Nephron progenitor cell (in vitro differentiated cells): ENCODE measurements at places on chromosomes 12 and 14.
A peak's percentile ranks its signal among the peaks of the same experiment; 100 is the strongest.

DNA sequence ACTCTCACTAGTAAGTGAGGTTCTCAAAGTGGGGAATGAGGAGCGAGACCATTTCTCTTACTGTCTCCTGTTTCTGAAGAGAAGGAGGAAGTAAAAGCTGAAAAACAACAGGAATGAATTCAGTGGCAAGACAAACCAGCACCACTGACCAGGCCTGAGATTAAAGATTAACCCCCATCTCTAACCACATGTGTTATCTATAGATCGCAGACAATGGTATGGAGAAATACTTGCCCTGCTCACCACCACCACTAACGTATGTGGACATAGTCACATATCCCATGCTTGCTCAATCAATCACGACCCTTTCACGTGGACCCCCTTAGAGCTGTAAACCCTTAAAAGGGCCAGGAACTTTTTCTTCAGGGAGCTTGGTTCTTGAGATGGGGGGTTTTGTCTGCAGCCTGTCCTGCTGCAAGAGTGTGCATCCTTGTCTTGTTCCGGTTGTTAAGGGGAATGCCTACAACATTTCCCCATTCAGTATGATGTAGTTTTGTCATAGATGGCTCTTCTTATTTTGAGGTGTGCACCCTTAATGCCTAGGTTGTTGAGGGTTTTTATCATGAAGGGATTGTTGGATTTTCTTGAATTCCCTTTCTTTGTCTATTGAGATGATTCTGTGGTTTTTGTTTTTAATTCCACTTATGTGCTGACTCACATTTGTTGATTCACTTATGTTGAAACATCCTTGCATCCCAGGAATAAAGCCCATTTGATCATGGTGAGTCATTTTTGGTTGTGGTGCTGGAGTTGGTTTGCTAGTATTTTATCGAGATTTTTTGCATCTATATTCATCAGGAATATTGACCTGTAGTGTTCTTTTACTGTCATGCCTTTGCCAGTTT lies 698.8 kb upstream of the LMO3 start:
- H3K27ac ChIP-seq = no peak overlapping the region
- no peaks in the 10 kb centered on the region for H3K27me3 ChIP-seq
- DNase-seq = no peak
- no peak overlapping the region for H3K4me3 ChIP-seq
- H3K4me1 ChIP-seq = no peaks in the 10 kb centered on the region

DNA sequence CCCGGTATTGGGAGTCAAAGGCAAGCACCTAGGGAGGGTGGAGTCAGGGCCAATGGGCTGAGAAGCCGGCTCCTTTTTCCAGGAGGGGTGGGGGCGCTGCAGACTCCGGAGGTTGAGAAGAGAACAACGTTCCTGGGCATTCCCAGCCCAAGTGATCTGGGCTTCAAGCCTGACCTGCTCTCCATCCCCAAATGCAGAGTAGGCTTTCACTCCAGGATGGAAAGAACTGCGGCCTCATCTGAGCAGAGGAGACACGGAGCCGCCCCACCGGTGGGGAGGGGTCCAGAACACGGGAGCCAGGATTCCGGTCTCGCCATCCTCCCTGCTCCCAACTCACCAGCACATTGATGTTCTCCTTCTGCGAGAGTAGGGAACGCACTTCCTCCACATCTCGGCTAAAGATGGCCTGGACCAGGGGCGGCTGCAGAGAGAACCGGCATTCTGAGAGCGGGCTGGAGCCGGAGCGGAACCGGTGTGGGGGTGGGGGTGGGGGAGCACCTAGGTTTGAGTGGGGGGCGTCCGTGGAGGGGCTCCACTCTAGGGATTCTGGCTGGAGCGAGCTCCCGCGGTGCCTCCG lies 605 bp downstream of the ANKRD52 start:
- peak; percentile 62 for DNase-seq
- H3K4me3 ChIP-seq = peak overlapping the region; percentile 93
- peak overlapping the region; percentile 77 for H3K27ac ChIP-seq
- H3K27me3 ChIP-seq = peaks cover 5% of the 10 kb centered on the region
- peaks cover 34% of the 10 kb centered on the region for H3K4me1 ChIP-seq

GRCh38 chr12:89880690-89881350 lies 172.2 kb upstream of the ATP2B1 start:
- peak overlapping the region; percentile 45 for H3K27ac ChIP-seq
- H3K27me3 ChIP-seq = peaks cover 6% of the 10 kb centered on the region
- no peak for DNase-seq
- H3K4me1 ChIP-seq = peaks cover 57% of the 10 kb centered on the region
- H3K36me3 ChIP-seq = no peaks in the 10 kb centered on the region

DNA sequence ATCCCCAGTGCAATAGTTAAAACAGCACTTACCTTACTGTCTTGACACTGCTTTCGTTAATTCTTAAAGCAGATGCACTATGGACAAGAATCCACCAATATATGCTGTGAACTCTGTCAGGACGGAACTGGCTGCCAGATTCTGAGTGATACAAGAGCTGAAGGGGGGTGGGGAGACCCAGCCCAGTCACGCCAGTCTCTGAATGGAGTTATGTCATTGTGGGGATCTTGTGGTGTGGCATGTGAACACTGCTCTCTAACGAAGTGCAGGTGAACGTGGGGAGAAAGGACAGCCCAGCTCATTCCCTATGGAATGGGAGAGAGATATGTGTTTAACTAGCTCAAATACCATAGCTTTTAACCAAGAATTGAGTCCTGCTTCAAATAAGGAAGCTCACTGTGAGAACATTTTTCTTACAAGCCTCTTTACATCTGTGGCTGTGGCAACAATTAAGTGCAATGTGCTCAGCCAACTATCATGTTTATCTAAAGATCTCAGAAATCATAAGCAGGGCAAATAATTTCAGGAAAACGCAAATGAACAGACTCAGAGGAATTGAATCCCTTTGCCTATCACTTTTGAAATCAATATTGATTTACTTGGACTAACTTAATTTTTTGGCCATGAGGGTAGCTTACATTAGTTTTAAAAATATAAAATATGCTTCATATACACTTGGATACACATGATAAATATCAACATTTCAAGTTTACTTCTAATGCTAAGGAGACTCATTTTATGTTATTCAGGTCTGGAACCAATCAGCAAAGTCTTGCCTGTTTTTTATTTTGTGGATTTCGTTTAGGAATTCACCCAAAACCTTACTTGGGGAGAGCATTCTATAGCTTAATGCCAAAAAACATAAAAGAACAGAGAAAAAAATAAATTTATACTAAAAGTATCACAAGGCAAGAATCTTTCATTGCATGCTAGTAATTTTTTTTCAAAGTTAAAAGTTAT lies at the start of gene LUM:
Gene LUM, minus strand, starts transcription at position 129 of the 960 bp plus-strand sequence. CDS start 2,515 bp downstream, outside the sequence.
- H3K4me1 ChIP-seq = peaks cover 25% of the 10 kb centered on the region
- H3K36me3 ChIP-seq = no peaks in the 10 kb centered on the region
- H3K27ac ChIP-seq = no peak within 1 kb of the TSS
- no peak within 1 kb of the TSS for H3K4me3 ChIP-seq
- no peaks in the 10 kb centered on the region for H3K27me3 ChIP-seq

- no peak for DNase-seq
- H3K27ac ChIP-seq = no peak overlapping the region
- no peak overlapping the region for H3K4me3 ChIP-seq
- H3K36me3 ChIP-seq = no peaks in the 10 kb centered on the region
- peaks cover 4% of the 10 kb centered on the region for H3K27me3 ChIP-seq
- H3K4me1 ChIP-seq = peaks cover 12% of the 10 kb centered on the region
Observed at GRCh38 chr12:41772478-41772877, 372.2 kb downstream of the GXYLT1 start.

GRCh38 chr12:72323881-72324280 lies 51.7 kb downstream of the TRHDE start:
- no peaks in the 10 kb centered on the region for H3K36me3 ChIP-seq
- no peak overlapping the region for H3K4me3 ChIP-seq
- no peak for DNase-seq

- peaks cover 32% of the 10 kb centered on the region for H3K4me1 ChIP-seq
- peak overlapping the region; percentile 79 for H3K27ac ChIP-seq
- peak; percentile 27 for DNase-seq
Observed at GRCh38 chr14:92108345-92109254, 2.2 kb upstream of the ATXN3 start.

- H3K27ac ChIP-seq = no peak overlapping the region
- H3K4me1 ChIP-seq = peaks cover 30% of the 10 kb centered on the region
Observed at GRCh38 chr12:7015555-7016370, 2.5 kb downstream of the LPCAT3 start.

DNA sequence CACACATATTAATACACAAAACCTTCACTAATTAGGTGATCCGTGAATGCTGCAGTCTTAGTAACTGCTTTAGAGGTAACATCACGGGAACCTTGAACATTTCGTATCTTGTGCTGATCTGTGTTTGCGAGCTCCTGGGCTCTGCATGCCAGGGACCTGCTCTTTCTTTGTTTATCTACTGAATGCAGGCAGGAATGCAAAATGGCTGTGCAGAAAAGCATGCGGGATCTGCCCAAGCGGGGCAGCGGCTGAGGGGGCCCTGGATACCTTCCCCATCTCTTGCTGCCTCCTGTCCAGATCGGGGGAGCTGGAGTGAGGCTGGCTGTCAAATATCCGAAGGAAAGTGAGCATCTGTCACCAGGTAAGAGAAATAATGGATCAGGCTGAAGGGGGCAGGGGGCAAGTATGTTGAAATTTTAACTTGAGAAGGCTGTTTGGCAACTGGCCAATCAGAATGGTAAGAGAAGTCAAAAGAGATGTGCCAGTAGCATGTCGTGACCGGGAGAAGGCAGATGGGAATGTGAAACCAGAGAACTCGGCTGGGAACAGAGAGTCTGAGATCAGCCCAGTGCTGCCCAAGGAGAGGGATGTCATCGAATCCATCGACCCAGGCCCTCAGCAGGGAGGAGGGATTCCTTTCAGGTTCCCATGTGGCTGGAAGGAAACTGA lies 191.4 kb downstream of the TTC7B start:
- H3K4me3 ChIP-seq = no peak overlapping the region
- H3K27ac ChIP-seq = peak overlapping the region; percentile 34
- H3K4me1 ChIP-seq = peaks cover 41% of the 10 kb centered on the region
- DNase-seq = peak; percentile 31

DNA sequence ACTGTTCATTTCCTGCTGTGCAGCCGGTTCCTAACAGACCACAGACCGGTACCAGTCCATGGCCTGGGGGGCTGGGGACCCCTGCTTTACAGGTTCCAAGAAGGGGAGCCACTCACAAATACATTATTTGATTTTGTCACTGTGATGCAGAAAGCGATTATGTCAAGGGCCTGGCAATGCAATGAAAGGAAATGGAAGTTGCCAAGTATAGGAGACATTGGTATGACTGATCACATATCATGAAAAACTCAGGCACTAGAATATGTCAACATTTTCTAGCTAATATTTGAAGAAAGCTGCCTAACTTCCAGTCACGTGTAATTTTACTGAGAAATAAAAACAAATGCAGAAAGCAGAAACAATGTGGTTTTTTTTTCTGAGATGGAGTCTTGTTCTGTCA lies 68.9 kb upstream of the USP44 start:
- no peak overlapping the region for H3K4me3 ChIP-seq
- DNase-seq = no peak
- no peaks in the 10 kb centered on the region for H3K4me1 ChIP-seq
- no peak overlapping the region for H3K27ac ChIP-seq
- no peaks in the 10 kb centered on the region for H3K36me3 ChIP-seq

GRCh38 chr12:92747151-92747550 lies 44.4 kb downstream of the PLEKHG7 start:
- H3K4me1 ChIP-seq = no peaks in the 10 kb centered on the region
- H3K4me3 ChIP-seq = no peak overlapping the region
- H3K27me3 ChIP-seq = peaks cover 11% of the 10 kb centered on the region
- no peak for DNase-seq
- H3K27ac ChIP-seq = no peak overlapping the region
- no peaks in the 10 kb centered on the region for H3K36me3 ChIP-seq

DNA sequence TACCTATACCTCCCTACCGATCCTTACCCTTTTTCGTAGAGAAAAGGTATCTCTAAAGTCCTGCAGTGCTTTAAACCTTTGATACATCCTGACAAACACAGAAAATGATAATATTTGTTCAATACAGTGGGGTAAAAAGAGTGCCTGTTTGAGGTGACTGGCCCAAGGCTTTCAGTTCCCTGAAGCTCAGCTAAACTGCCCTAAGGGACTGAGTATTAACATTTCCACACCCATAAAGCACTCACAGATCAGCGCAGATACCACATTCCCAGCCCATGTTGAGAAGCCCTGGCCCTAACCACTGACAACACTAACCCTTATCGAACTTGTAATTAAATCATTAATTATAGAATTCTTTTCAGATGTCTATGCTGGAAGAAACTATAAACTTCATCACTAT lies 108.7 kb downstream of the DIP2B start:
- no peak for DNase-seq
- no peak overlapping the region for H3K27ac ChIP-seq
- no peaks in the 10 kb centered on the region for H3K27me3 ChIP-seq
- no peak overlapping the region for H3K4me3 ChIP-seq

- no peak overlapping the region for H3K4me3 ChIP-seq
- H3K4me1 ChIP-seq = peaks cover 24% of the 10 kb centered on the region
- H3K27ac ChIP-seq = no peak overlapping the region
- no peaks in the 10 kb centered on the region for H3K36me3 ChIP-seq
- peaks cover 5% of the 10 kb centered on the region for H3K27me3 ChIP-seq
Observed at GRCh38 chr12:69131077-69131476, 108.3 kb upstream of the CPSF6 start.

DNA sequence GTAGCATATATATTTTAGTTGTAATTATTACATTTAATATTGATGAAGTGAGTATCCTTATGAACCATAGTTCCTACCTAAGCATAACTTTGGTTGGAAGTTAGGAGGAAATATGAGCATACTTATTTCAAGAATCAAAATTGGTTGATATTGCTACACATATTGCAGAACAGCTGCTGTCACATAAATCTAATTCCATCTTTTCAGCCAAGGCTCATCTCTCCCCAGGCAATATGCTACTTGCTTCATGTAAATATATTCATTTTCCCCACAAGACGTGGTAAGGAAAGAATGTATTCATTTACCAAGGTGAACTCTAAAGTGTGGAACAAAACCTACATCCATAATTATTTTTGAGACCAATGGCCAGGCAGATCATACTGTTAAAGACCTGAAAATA lies 62.5 kb upstream of the HIF1A start:
- no peak overlapping the region for H3K4me3 ChIP-seq
- peaks cover 13% of the 10 kb centered on the region for H3K4me1 ChIP-seq
- H3K36me3 ChIP-seq = no peaks in the 10 kb centered on the region
- no peak for DNase-seq

GRCh38 chr12:13941258-13942249 lies 39.8 kb downstream of the GRIN2B start:
- H3K36me3 ChIP-seq = no peaks in the 10 kb centered on the region
- H3K4me1 ChIP-seq = peaks cover 18% of the 10 kb centered on the region
- H3K4me3 ChIP-seq = peak overlapping the region; percentile 21
- no peak overlapping the region for H3K27ac ChIP-seq
- DNase-seq = peak; percentile 34

DNA sequence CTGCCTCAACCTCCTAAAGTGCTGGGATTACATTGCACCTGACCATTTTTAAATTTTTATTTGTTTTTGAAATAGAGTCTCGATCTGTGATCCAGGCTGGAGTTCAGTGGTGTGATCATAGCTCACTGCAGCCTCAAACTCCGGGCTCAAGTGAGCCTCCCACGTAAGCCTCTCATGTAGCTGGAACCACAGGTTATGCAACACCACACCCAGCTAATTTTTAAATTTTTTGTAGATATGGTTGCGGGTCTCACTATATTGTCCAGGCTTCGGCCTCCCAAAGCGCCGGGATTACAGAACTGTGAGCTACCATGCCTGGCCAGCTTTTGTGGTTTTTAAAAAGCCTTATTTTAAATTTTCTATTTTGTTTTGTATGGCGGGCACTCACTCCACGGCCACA lies 2.2 kb upstream of the DRAM1 start:
- no peak overlapping the region for H3K27ac ChIP-seq
- peaks cover 4% of the 10 kb centered on the region for H3K36me3 ChIP-seq
- peaks cover 19% of the 10 kb centered on the region for H3K27me3 ChIP-seq
- no peak overlapping the region for H3K4me3 ChIP-seq
